ENCODE measurements at places on chromosomes 7 and 10.

DNA sequence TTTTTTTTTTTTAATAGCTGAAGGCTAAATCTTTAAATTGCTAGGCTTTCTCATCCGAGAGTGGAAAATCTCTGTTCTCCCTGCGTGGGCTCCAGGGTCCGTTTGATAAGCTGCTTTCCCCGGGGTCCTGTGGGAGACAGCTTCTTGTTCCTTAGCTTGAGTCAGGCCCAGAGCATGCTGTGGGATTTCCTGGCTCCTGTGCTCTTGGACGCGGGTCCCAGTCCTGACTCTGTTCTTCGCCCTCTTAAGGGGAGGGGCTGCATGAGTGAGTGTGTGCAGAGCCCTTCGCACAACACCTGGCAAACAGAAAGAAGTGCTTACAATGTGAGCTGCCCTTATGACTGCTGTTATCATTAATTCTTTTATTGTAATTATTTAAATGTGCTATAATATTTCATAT lies 133.5 kb downstream of the TACC2 start:
- no peak for DNase-seq

DNA sequence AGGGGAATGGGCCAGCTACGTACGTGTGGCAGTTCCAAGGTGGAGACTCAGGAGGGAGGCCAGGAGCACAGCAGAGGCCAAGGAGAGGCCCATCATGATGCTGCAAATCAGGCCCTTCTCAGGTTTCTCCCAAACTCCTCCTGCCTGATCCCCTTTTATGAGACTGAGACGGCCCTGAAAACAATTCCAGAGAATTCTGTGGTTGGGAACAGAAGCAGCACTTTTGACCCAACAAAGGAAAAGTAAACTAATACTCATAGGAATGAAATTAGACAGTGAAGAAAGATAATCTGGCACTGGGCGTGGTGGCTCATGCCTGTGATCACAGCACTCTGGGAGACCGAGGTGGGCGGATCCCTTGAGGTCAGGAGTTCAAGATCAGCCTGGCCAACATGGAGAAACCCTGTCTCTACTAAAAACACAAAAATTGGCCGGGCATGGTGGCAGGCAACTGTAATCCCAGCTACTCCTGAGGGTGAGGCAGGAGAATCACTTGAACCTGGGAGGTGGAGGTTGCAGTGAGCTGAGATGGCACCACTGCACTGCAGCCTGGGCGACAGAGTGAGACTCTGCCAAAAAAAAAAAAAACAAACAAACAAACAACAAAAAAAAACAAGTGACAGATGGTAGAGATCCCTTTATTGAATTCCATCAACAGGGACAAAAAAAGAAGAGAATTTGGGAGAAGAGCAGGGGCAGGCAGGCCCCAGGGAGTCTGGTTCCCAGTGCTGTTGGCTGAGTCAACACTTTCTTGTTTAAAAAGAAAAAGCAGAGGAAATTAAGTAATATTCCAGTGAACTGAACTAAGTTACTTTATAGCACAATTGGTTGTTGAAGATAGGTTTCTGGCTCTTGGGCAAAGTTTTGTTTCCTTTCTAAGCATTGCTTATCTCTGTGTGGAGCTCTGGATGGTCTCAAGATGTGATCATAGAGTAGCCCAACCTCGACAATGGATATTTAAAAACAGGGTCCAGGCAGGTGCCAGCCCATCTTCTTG lies at the start of gene CCL26:
Gene CCL26, minus strand, starts transcription at position 131 of the 997 bp plus-strand sequence. Its CDS starts 35 bp downstream, at position 96.
- DNase-seq, result no peak

DNA sequence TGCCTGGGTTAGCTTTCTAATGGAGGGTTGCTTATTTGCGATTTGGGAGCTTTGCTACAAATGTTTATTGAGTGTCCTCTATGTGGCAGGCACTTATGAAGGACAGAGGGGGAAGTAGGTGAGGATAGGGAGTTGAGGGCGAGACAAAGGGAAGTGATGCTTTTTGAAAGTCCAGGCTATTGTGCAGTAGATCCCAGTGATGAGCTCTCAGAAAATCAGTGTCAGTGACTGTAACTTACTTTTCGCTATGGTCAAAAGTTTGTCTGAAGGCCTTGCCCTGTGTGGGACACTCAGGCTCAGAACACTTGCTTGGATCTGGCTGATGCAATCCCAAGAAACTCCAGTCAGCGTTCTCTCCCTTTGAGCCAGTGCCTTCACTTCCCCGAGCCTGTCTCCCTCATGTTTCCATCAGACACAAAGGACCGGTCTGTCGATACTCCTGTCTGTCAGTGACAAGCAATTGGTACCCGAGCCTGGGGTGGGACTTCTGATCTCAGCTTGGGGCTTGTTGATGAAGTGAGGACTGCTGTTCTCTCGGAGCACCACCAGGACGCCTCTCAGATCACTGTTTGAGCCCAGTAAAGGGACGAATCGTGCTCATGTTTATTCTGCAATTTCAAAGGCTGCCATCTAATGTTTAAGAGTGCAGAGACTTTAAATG lies 63.1 kb upstream of the SORCS3 start:
- DNase-seq, result no peak

DNA sequence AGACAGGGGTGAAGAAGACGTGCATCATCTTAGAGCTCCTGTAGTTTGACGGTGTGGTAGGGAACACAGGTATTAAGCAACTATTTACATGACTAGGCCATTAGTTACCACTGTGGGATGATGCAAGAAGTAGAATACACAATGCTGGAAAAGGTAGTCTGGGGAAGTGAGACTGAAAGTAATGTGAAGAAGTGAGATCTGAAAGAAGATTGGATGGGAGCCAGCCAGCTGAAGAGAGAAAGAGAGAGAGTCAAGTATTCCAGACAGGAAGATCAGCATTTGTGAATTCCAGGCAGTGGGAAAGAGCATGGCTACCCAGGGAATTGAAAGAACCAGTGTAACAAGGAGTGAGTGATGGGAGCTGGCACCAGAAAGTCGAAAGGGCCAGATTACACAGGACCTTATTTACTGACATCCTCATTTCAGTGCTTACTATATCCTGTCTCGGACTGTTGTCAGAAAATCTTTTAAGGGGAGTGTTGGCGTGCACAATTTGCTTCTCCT lies 4.0 kb upstream of the CFAP58 start:
- DNase-seq, result no peak

DNA sequence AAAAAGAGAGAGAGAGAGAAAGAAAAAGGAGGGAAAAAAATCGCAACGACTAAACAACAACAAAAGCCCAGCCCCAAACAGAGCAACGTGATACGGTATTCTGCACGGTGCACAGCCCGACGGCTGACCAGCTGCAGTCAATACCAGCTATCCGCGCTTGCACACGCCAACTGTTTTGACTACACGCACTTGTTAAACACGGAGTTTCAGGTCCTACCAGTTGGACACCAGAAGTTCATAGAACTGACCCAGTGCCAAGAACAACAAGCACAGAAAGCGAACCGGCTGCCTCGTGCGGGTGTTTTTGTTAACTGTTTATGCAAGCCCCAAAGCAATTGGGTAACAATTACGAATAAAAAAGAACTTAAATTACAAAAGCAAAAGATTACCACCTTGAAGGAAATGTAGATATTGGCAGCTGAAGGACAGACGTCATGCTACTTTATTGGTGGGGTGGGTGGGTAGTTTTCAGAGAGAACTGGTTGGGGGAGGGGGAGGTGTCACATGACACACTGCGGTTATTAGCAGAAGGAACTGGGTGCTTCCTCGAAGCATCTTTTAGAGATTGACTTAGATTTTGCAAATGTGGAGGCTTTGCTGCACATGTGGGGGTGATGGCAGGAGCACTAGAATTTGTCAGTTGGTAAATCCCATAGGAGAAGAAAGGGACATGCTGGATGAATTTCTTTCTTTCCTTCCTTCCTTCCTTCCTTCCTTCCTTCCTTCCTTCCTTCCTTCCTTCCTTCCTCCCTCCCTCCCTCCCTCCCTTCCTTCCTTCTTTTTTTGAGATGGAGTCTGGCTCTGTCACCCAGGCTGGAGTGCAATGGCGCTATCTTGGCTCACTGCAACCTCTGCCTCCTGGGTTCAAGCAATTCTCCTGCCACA lies 110.6 kb upstream of the EFCAB10 start:
- no peak for DNase-seq

DNA sequence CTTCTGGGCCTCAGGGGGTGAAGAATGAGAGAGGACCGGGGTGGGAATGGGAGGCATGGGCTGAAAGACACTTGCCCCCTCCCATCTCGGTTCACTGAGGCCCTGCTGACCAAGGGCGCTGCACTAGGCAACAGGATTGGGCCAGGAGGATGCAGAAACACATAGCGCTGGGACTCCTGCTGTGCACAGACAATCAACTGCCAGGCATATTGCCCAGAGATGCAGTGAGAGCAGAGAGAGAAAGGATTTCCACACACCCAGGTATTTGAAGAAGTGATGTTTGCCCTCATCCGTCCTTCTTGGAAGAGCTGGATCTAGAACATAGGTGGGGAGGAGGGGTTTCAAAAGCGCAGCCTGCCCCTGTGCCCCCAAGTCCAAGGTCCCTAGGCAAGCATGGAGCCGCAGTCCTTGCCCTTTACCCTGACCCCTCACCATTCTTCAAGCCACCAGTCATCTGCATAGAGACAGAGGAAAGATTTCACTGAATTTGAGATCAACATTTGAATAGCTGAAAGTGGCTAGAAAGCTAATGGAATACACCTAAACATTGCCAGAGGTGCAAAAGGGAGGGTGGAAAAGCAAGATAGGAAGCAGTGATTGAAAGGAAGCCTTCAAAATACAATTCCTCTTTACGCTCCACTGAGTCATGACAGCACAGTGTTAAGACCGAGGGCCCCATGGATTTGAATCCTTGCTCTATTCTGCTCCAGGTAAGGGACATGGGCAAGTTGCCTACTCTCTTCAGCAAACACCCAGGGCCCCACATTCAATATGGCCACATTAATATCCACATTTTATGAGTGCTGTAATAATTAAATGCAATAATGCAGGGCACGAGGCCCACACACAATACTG lies 44.2 kb upstream of the TNS3 start:
- DNase-seq, result no peak

GRCh38 chr10:79434821-79435251 lies 10.6 kb downstream of the ZCCHC24 start:
- DNase-seq, result no peak

GRCh38 chr7:29457141-29457561 lies 106.5 kb upstream of the PRR15 start:
- no peak for DNase-seq

DNA sequence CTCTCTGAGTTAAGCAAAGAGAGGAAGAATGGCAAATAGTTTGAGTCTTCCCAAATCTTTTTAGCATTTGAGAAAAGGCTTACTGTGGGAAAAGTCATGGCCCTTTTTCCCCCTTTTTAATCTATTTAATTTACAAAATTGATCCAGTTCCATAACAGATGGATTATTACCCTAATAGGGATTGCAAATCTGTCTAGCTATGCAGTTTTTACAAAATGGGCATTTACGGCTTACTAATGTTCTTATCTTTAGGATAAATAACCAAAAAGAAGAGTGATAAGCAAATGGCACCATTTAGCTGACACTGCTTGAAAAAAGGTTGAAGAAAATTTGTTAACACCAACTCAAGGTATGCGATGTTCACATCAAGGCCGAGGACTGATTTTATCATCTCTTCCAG lies 169.7 kb downstream of the SKAP2 start:
- no peak for DNase-seq

- DNase-seq, result no peak
These were observed 34.5 kb downstream of the ITPRIP start for GRCh38 chr10:104303594-104304355.

GRCh38 chr7:128934361-128935341 lies 3.1 kb upstream of the IRF5 start:
- DNase-seq, result no peak

GRCh38 chr7:148697256-148698006 lies 1.3 kb upstream of the CUL1 start:
- DNase-seq, result no peak

GRCh38 chr7:104979167-104979841 lies 34.7 kb upstream of the KMT2E start:
- peak; percentile 80 for DNase-seq

DNA sequence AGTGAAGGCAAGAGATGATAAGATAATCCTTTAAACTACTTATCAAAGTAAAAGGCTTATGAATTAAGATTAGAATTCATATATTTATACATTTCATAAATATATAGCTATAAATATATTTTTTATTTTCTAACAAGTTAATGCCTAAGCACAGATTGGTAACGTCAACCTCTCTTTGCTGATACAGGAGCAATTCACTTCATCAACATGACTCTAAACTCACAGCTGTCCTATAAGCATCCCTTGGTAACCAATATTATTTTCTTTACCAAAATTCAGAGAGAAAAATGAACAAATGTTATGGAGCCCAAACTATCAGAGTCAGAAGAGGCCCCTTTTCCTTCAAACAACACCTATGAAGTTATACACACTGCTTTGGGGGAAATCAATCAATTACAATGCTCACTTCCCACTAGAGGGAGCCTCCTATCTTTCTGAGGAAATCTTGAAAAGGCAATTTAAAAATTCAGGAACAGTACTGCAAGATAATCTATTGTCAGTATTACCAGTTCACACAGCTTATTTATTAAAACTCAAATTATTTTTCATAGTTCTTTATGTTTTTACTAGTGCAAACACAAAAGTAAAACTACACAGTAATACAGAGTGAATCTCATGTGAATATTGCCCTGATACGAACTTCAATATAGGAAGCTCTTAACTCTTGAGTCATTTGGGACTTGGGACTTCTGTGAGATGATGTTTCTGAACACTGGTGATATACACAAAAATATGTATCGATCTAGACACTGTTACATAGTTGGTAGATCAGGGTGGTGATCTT lies 51.0 kb upstream of the NOBOX start:
- DNase-seq, result peak; percentile 36

DNA sequence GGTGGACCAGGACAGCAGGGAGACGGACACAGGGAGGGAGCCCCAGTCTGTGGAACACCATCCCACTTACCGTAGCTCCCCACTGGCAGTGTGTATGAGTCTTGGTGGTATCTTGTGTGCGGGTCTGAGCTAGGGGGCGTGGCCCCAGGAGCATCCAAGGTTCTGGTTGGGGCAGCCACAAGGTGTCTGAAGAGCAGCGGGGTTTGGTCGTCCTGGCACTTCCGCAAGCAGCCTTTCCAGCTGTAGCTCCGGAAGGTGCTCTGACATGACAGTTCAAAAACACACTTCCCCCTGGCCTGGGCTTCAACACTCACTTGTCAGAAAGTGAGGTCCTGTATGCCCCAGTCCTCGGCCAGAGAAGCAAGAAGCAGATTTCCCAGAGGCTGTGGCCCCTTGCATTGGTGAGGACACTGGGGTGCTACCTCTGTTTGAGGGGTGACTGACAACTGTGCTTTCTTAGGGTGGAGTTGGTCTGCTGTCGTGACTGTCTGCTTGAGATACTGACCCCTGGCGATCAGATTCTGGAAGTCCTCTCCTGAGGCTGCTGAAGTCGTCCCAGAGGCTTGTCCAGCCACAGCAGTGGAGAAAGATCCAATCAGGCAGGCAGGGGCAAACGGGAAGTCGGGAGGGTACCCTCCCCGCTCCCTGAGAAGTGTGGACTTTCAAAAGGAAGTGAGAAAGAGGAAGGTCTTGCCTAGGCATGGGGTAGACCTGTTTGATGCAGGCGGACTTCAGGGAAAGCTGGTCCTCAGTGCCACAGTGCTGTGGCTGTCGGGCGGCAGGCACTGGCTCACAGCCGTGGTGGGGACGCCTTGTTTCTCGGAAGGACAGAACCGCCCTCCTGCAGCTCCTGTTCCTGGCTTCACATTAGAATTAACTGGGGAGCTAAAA lies 51.4 kb upstream of the PFKFB3 start:
- DNase-seq, result peak; percentile 70

GRCh38 chr7:146768957-146769356 lies 652.4 kb downstream of the CNTNAP2 start:
- DNase-seq, result no peak

- DNase-seq, result no peak
These were observed 10.3 kb downstream of the TBL2 start for GRCh38 chr7:73567846-73568685.

- DNase-seq, result no peak
These were observed 561 bp downstream of the FGFR2 start for GRCh38 chr10:121597504-121598262.
